Right hindlimb (tissue), 1 donor: ENCODE measurements at places on chromosomes 12 and 14.

- no peak for DNase-seq
Observed at GRCh38 chr12:14268120-14268515, 97.4 kb upstream of the ATF7IP start.

- DNase-seq = peak; percentile 80
Observed at GRCh38 chr12:46160101-46160980, 108.5 kb downstream of the SLC38A1 start.

DNA sequence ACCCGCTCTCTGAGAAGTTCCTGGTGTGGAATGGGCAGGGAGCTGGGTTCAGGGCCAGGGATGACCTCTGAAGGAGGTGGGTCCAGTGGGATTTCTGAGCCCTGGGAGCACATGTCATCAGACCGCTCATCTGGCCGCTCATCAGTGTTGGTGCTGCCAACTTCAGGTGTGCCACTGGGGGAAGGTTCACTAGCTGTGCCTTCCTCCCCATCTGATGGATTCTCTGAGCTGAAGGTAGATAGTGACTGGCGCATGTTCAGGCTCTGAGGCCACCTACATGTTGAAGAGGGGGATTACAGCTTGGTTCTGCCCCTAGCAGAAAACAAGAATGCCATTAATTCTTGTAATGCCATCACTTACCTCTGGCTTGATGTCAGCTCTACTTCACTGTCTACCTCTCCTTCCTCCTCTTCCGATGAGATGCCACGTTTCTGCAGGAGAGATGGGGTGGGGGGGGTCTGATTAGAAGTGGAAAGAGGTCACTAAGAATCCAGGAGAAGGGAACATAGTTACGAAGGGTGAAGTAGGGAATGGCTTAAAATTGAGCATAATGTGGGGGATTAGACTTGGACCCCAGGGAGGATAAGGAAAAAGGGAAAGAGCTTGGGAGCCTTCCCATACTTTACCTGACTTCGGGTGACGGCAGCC lies 17.2 kb downstream of the MAP3K12 start:
- DNase-seq = no peak

DNA sequence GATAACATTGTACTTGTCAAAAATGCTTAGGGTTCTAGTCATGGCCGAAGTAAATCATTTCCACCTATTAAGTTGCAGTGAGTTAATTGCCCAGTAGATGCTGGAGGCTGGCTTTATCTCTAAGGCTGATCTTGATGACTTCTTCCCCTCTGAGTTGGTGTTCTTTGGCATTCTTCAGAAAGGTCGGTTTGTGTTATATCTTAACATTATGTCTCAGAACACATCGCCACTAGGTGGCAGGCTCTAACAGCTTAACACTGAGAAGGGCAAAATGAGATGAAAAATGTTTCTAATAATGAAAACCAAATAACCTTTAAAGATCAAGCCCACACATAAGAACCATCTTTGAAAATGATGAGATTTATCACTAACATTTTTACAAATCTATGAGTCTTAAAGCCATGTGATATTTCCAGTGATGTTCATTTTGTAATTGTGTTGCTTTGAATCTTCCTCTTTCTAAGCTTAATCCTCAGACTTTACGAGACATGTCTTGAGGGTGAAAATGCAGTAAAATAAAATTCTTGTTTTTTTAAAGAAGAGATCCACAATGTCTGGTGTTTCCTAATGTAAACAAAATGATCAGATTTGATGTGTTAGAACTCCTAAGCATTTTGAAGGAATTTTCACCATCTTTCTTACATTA lies 28.6 kb downstream of the SUDS3 start:
- peak; percentile 52 for DNase-seq

- DNase-seq = peak; percentile 40
Observed at GRCh38 chr14:103281496-103282231, 52.4 kb upstream of the EIF5 start.

DNA sequence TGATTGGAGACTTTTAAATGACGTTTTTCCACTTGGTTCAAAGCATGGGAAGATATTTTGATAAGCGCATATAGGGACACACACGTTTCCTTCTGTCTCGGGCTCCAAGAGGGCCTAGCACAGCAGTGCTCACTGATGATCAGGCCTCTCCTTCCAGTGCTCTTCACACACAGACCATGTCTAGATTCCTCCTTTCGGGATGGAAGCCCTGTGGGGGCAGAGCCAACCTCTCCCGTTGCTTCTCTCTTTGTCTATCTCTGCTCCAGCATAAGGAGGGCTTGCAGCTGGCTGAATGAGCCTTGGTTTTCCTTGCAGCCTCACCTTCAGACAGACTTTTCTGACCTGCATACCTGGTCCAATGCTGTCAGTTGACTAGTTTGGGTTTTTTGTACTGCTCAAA lies 22.3 kb downstream of the GPRC5D start:
- no peak for DNase-seq

- DNase-seq = no peak
Observed at GRCh38 chr12:59620326-59620725, 24.5 kb downstream of the SLC16A7 start.
